ENCODE measurements at places on chromosomes 6 and 20. TPM values are rescaled to one million over a fixed set of nuclear protein-coding genes. Genes with fewer than 3 reads are reported as not detected.

DNA sequence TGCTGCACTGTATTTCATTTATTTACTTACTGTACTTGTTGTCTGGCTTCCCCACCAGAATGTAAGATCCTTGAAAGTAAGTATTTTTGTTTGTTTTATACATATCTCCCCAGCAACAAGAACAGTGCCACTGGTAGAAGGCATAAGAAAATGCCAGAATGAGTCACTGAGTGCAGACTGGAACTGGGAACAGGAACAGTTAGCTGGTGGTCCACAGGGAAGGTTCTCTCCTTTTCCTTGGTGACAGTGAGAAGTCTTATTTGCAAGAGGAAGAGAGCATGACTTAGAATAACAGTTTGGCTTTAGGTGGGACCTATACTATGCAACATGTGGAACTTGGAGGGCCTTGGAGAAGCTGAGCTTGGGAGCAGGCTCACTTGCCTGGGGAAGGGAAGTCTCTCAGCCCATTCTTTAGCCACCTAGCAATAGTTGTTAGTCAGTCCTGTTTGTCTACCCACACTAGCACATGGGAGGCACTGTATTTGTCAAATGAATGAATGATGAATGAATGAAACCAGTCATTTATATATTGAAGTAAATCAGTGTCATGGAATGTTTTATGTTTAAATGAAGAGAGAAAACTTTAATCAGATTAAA lies 203.5 kb downstream of the KCNQ5 start:
- H3K4me3 ChIP-seq = no peak overlapping the region
- no peaks in the 10 kb centered on the region for H3K27me3 ChIP-seq
- DNase-seq = no peak
- H3K4me1 ChIP-seq = no peaks in the 10 kb centered on the region

OR2J3 gene
- not detected for total RNA-seq

GRCh38 chr6:132763269-132763668 lies 5.6 kb upstream of the VNN2 start:
- H3K4me1 ChIP-seq = no peaks in the 10 kb centered on the region

RAET1L gene
- not detected for total RNA-seq

DNA sequence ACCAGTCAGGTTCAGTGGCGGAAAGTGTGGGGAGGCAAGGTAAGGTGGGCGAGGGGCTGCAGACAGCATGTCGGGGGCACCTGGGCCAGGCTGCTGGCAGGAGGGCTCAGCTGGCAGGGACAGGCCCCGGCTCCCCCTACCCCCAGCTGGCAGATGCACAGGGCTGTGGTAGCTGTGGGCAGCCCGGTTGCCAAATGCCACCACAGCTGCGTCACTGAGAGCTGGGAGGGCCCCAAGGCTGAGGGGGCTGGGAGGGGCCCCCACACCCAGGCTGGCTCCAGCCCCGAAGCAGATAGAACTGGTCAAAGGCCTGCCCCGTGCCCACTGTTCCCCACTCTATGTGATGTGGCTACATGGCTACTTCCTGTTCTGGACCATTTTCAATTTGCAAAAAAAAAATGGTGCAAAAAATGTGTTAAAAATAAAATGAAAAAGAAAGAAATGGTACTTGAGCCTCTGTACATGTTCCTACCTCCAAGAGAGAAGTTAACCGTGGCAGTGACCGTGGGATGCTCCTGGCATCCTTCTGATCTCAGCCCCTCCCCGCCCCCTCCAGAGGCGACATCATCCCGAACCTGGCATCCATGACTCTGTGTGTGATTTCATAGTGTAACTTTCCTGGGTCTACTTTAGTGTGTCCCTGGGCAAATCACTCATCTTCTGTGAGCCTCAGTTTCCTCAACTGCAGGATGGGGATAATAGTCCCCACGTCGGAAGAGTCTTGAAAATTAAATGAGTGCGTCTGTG lies 64.4 kb downstream of the UBE2V1 start:
- no peak overlapping the region for H3K27ac ChIP-seq
- peaks cover 51% of the 10 kb centered on the region for H3K4me1 ChIP-seq
- H3K4me3 ChIP-seq = no peak overlapping the region
- H3K36me3 ChIP-seq = no peaks in the 10 kb centered on the region

- no peak overlapping the region for H3K27ac ChIP-seq
- H3K4me1 ChIP-seq = peaks cover 5% of the 10 kb centered on the region
- no peak overlapping the region for H3K4me3 ChIP-seq
- no peaks in the 10 kb centered on the region for H3K27me3 ChIP-seq
- no peaks in the 10 kb centered on the region for H3K36me3 ChIP-seq
Measured at GRCh38 chr6:39302669-39303424, 11.4 kb downstream of the KCNK17 start.

GRCh38 chr6:4397307-4397706 lies 261.9 kb upstream of the ECI2 start:
- H3K27me3 ChIP-seq = no peaks in the 10 kb centered on the region
- no peak overlapping the region for H3K27ac ChIP-seq
- peaks cover 18% of the 10 kb centered on the region for H3K4me1 ChIP-seq

GRCh38 chr6:161660666-161661571 lies 387.1 kb upstream of the AGPAT4 start:
- no peaks in the 10 kb centered on the region for H3K4me1 ChIP-seq
- no peak for DNase-seq
- H3K4me3 ChIP-seq = no peak overlapping the region
- H3K27me3 ChIP-seq = no peaks in the 10 kb centered on the region
- H3K36me3 ChIP-seq = no peaks in the 10 kb centered on the region

DNA sequence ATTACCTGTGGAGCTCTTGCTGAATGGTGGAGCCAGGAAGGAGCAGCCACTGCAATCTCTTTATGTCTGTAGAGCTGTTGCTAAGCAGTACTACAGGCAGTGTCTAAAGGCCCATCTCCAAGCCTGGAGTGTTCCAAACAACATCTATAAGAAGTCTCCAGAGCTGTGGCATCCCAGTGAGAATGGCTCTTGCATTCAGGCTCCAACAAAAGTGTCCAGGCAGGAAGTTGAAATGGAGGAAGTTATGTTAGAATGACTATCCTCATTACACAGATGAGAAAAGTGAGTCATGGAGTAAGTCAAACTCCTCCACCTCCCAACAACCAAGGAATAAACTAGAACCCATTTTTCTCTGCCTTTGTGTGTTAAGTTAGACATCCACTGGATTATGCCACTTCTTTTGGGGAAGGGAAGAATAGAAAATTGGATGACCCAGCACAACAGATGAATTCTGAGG lies 288.5 kb upstream of the STXBP5 start:
- H3K27me3 ChIP-seq = no peaks in the 10 kb centered on the region
- H3K27ac ChIP-seq = no peak overlapping the region
- H3K4me1 ChIP-seq = peaks cover 22% of the 10 kb centered on the region
- H3K36me3 ChIP-seq = no peaks in the 10 kb centered on the region
- DNase-seq = no peak

SOX4 gene
- 2.6 TPM for total RNA-seq

DNA sequence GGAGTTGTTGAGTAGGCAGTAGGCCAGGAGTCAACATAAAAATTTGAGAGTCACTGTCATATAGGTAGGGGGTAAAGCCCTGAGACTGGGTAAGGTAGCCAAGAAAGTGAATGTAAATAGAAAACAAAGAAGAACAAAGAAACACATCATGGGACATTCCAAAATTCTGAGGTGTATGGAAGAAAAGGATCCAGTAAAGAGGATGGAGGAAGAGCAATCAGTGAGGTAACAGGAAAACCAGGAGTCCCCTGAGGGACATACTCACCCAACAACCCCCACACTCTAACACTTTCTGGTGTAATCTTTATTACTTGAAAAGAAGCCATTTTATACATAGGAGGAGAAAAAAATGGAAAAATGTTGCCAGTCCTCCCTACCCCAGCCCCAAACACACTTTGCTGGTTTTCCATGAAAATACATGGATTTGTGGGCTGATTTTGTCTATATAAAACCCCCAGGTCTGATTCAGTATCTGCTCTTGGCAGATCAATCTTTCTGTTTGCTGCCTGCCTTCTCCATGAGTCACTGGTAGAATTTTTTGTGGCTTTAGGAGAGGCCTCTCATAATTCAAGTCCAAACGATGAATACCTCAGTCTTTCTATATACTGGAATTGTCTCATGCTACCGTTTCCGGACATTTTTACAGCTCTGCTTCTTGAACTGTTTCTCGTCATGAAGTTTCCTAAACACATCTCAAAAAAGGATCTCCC lies 271.4 kb upstream of the MAN1A1 start:
- DNase-seq = no peak
- no peaks in the 10 kb centered on the region for H3K36me3 ChIP-seq
- H3K4me1 ChIP-seq = no peaks in the 10 kb centered on the region
- H3K4me3 ChIP-seq = no peak overlapping the region
- no peak overlapping the region for H3K27ac ChIP-seq

RIPOR3 gene
- 3.5 TPM for total RNA-seq

DNA sequence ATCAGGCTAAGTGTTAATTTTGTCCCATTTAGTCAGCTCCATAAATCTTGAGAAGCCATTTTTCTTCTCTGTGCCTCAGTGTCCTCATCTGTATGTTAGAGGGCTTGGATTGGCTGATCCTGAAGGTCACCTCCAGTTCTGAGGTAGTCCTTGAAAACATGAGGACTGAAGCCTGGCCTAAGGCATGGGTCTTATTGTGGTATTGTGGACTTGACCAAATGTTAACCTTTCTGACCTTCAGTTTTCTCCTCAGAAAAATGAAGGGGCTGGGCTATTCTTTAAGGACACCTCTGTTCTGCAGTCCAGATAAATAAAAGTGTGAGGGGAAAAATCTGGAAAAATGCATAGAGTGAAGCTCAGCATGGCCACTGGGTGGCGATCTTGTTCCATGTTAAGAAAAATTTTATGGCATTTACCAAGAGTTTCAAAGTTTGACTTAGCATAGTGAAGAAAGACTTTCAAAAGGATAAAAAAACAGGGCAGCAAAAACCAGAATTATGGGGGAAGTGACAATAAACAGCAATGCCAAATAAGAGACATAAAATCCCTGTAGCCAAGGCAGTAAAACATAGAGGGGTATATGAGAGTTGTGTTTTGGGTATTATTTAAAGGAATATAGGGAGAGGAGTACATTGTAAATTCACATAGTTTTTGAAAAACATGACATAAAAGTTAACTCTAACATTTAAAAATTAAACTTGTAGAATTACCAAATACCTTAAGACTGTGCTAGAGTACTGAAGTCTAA lies 13.2 kb upstream of the TFB1M start:
- DNase-seq = no peak
- H3K27ac ChIP-seq = no peak overlapping the region
- H3K36me3 ChIP-seq = no peaks in the 10 kb centered on the region

GRCh38 chr20:54188132-54188849 lies 14.5 kb upstream of the CYP24A1 start:
- H3K27ac ChIP-seq = no peak overlapping the region
- H3K4me3 ChIP-seq = no peak overlapping the region
- H3K4me1 ChIP-seq = no peaks in the 10 kb centered on the region
- DNase-seq = no peak
- no peaks in the 10 kb centered on the region for H3K36me3 ChIP-seq

DNA sequence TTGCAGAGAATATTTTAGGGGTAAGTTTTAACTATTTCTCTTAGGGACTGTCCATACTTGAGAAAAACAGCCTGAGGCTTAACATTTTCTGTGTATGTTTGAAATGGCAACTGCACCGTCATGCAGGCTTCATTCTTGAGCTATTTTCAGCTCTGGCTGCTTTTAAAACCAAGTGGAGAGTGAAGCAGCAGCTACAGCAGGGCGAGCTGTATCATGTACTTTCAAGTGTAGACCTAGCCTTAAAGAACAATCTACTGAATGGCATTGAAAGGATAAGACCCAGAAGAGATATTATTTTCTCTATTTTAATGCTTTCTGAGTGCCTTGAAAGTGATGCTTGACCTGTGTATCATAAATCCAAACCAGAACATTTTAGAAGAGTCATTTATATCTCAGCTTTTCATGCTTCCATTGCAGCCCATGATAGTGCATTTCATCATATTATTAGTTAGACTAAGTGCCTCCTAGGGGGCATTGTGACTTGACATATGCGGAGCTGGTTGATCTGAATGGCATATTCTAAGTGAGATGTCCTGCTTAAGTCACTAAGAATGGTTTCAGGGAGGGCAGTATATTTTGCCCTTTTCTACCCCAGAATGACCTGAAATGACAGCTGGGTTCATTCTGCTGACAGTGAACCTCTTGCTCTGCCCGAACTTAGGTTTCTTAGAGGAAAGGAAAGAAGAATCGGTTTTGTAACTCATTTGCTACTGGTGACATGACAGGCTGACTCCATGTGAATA lies 85.3 kb downstream of the NKAIN2 start:
- peaks cover 9% of the 10 kb centered on the region for H3K4me1 ChIP-seq
- no peaks in the 10 kb centered on the region for H3K27me3 ChIP-seq
- H3K36me3 ChIP-seq = no peaks in the 10 kb centered on the region
- H3K4me3 ChIP-seq = no peak overlapping the region
- H3K27ac ChIP-seq = peak overlapping the region; percentile 2

SMPDL3A gene
- total RNA-seq = 3.6 TPM

GRCh38 chr6:79127660-79128059 lies 49.6 kb upstream of the PHIP start:
- H3K36me3 ChIP-seq = no peaks in the 10 kb centered on the region
- no peaks in the 10 kb centered on the region for H3K4me1 ChIP-seq
- no peak overlapping the region for H3K4me3 ChIP-seq

DNA sequence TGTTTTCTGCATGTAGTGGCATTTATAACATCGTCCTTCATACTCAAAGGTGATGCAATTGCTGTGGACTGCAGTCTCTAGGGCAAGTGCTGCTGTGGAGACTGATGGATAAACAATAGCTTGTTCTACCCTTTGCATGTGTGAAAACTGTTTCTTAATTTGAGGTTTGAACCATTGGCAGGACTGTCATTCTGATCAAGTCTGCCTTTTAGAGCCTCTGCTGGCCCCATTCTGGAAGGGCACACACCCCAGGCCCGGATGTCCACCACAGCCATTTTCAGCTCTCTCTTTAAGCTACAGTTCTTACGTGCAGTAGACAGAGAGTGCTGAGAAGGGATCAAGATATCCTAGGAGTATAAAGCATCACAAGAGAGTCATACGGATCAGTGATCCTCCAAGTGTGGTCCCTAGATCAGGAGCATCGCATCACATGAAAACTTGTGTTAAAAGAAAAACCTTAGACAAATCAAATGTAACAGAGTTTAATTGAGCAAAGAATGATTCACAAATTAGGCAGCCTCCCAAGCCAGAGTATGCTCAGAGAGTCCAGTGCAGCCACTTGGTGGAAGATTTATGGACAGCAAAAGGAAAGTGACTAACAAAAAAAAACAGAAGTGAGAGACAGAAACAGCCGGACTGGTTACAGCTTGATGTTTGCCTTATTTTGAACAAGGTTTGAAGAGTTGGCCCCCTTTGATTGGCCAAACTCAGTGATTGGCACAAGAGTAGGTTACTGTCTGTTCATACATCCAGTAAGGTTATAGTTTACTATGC lies 52.0 kb downstream of the FRK start:
- no peaks in the 10 kb centered on the region for H3K27me3 ChIP-seq
- H3K27ac ChIP-seq = peak overlapping the region; percentile 71
- H3K36me3 ChIP-seq = no peaks in the 10 kb centered on the region
- no peak overlapping the region for H3K4me3 ChIP-seq
- peaks cover 47% of the 10 kb centered on the region for H3K4me1 ChIP-seq

GRCh38 chr6:28105245-28105639 lies 19.2 kb upstream of the ZSCAN16 start:
- DNase-seq = no peak
- H3K4me3 ChIP-seq = peak overlapping the region; percentile 89
- no peaks in the 10 kb centered on the region for H3K4me1 ChIP-seq
- no peaks in the 10 kb centered on the region for H3K27me3 ChIP-seq

GRCh38 chr6:16438718-16439591 lies 200.6 kb downstream of the GMPR start:
- H3K4me3 ChIP-seq = no peak overlapping the region
- no peak for DNase-seq
- no peaks in the 10 kb centered on the region for H3K36me3 ChIP-seq
- no peaks in the 10 kb centered on the region for H3K27me3 ChIP-seq

CCR6 gene
- not detected for total RNA-seq

ULBP2 gene
- 0.58 TPM for total RNA-seq
